ENCODE measurements at places on chromosomes 1 and 21. TPM values are rescaled to one million over a fixed set of nuclear protein-coding genes. Genes with fewer than 3 reads are reported as not detected.

IRF6 gene
- 30.2 TPM for total RNA-seq

IL6R gene
- total RNA-seq = 3.1 TPM

MRPL39 gene
- total RNA-seq = 21.3 TPM

ACOT11 gene
- 23.4 TPM for total RNA-seq

LCE3D gene
- total RNA-seq = not detected

DBT gene
- 2.5 TPM for total RNA-seq

LCE2B gene
- not detected for total RNA-seq

CYP4Z1 gene
- not detected for total RNA-seq

C1orf94 gene
- not detected for total RNA-seq

DNA sequence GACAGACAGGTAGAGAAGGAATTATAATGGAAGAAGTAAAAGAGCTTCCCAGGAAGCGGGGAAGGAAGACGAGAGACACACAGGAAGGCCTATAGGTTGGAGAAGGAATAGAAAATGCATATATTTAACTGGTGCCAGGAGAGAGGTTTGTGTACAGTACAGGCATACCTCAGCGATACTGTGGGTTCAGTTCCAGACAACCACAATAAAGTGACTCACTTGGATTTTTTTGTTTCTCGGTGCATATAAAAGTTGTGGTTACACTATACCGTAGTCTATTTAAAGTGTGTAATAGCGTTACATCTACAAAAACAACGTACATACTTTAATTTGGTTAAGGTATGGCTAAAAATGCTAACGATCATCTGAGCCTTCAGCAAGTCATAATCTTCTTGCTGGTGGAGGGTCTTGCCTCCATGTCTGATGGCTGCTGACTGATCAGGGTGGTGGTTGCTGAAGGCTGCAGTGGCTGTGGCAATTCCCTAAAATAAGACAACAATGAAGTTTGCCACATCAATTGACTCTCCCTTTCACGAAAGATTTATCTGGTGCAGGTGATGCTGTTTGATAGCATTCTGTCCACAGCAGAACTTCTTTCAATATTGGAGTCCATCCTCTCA, 16.0 kb downstream of the YARS1 start:
- DNase-seq = no peak

GRCh38 chr1:25065795-25066238, 135.7 kb upstream of the RUNX3 start:
- no peak for DNase-seq

GRCh38 chr1:15436881-15437442, 1.3 kb upstream of the CTRC start:
- DNase-seq = no peak

GRCh38 chr1:34697818-34698217, 57.0 kb upstream of the GJB5 start:
- DNase-seq = no peak

DNA sequence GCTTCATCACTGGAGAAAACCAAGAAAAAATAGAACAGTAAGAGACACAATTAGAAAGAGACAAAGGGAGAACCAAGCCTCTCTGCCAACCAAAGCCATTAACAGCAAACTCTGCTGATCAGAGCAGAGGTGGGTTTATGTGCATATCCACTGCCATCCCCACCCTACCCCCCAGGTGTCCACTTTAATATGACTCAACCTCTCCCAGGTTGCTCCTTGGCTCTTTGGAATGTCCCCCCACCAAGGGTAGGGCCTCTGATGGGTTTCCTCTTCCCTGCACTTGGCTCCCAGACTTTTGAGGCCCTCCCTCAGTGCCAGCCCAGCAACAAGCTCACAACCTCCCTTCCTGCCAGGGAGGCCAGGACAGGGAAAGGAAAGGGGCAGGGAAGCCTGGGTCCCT, 104.8 kb downstream of the DMRTA2 start:
- no peak for DNase-seq

DNA sequence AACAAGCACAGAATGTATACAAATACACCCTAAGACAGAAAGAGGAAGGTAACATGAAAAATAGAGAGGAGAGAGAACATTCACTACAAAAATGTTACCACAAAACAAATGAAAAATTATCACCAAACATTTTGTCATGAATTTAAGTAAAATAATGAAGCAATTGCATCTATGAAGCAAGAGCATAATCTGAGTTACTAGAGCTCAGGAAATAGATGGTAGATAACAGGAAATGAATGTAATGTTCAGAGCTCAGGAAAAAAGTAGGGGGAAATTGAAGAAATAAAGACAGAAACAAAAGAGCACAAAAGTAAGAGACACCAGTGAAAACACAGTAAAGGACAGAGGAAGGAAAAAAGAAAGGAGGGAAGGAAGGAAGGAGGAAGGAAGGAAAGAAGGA, 19.4 kb downstream of the SEC16B start:
- no peak for DNase-seq

- DNase-seq = no peak
Observed at GRCh38 chr1:55463814-55464475, 248.8 kb upstream of the USP24 start.

GRCh38 chr21:16418642-16419041, 688.9 kb downstream of the USP25 start:
- DNase-seq = no peak

DNA sequence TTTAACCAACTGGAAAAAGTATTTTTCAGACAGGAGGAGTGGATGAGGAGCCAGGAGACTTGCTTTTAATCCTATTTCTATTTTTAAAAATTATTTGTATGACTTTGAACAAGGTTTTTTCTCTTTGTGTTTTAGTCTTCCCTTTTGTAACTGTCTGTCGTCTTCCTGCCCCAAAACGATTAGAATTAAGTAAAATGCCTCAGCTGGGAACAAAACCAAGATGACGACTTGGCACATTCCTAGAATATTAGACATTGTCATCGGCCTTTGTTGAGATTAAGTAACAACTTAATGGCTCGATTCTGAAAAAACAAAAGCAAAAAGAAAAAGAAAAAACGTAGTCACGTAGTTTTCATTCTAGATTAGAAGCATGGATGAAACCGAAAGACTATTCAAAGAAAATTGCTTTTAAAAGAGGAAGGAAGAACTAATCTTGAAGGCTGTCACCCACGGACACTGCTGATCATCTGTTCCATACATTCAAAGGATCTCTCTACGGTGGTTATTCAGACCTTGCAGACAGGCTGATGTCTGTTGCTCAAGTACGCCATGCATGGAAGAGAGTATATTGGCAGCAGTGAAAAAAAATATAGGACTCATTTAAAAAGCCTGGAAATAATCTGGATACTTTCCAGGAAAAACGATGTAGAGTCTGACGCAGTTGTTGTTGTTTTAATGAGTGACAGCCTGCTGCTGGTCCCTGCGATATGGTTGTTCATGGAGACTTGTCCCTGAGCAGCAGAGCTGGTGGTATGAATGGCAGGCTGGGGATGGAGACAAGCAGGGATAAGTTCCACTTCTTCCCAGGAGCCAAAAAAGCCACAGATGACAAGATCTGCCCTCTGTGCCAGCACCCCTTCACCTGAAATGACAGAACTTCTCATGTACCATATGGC, 16.8 kb downstream of the GNG4 start:
- no peak for DNase-seq

DNA sequence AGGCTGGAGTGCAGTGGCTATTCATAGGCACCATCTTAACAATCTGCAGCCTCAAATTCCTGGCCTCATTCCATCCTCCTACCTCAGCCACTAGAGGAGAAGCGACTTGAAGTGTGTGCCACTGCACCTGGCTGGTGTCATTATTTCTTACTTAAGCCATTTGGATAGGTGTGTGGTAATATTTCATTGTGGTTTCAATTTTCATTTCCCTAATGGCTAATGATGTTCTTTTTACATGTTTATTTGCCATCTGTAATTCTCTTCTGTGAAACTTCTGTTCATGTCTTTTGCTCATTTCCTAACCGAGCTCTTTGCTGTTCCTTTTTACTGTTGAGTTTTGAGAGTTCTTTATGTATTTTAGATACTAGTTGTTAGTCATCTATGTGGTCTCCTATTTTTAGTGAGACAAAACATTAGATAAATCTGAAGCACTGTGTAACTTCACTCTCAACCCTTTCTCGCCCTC, 66.8 kb downstream of the SLC27A3 start:
- no peak for DNase-seq

GRCh38 chr21:39800311-39800710, 55.3 kb downstream of the IGSF5 start:
- no peak for DNase-seq

All from HT-29 (cell line).